ENCODE measurements at places on chromosomes 1 and 21.
A peak's percentile ranks its signal among the peaks of the same experiment; 100 is the strongest.

DNA sequence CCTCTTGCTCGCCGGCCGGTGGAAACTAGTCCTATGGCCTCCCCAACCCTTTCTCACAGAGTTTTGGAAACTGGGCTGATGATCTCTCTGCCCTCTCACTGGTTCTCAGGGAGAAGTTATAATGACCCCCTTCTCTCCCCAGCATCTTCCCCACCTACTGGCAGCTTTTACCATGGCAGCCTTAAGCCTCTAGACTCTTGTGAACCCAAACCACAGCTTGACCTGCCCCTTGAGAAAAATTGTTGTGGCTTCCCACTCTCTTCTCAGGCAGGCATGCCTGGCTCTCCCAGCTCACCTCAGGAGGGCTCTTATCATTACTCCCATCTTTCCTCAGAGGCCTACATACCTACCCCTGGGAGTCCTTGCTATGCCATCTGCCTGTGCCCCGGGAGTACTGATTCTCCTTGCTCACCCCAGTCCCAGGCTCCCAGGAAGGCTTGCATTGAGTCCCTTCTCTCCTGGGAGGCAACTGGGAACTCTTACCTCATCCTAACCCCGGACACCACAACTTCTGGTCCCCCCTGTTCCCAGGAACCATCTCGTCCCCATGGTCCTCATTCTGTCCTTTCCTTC is 1.6 kb downstream of the NSUN4 start:
- no peak for DNase-seq

- no peak for DNase-seq
Measured at GRCh38 chr21:38159355-38159754, 97.4 kb upstream of the KCNJ15 start.

- DNase-seq: peak; percentile 27
Measured at GRCh38 chr1:248243204-248243603, 12.0 kb downstream of the OR2M4 start.

DNA sequence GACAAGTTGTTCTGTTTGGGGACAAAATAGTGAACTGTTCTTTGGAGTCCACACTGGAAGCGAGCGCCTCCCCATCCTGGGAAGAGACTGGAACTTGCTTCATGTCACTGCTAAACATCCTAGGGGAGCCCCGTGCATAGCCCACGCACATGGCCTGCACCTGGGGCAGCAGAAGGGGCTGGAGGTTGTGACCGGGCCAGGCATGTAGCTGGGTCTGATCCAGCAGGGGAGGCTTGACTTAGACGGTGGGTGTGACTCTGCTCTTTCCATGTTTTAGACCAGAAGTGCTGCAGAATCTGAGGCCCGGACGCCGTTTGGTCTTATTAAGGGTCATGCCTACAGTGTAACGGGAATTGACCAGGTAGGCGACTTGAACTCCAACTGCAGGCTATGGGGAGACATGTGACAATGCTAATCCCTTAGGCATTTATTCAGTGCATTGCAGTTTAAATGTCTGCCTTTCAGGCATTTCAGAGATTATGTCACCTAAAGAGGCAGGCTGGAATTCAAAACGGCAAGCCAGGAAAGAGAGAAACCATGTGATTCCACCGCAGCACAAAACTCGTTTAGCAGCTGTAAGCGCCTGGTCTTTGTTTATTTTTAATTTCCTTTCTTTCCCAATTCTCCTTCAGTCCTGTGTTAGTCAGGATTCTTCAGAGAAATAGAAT is 21.8 kb downstream of the CAPN9 start:
- DNase-seq: no peak

- no peak for DNase-seq
Measured at GRCh38 chr1:46188295-46189030, 9.8 kb downstream of the POMGNT1 start.

- DNase-seq: no peak
Measured at GRCh38 chr1:164707868-164708331, 148.9 kb downstream of the PBX1 start.

DNA sequence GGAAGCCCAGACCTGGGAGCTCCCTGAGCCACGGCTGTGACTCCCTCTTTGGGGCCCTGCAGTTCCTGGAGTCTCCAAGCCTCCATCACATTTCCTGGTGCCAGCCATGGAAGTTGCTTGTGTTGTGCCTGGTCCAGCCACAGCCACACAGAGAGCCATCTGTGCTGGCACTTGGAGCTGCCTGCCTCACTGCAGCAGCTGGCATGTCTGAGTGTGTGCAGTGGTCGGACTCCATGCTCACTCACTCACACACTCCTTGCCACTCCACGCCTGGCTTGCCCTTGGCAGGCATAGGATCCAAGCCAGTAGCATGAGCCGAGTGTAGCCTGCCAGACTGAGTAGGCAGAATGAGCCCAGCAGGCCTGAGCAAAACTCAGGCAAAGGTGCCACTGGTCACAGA is 516.3 kb upstream of the BEND5 start:
- no peak for DNase-seq

DNA sequence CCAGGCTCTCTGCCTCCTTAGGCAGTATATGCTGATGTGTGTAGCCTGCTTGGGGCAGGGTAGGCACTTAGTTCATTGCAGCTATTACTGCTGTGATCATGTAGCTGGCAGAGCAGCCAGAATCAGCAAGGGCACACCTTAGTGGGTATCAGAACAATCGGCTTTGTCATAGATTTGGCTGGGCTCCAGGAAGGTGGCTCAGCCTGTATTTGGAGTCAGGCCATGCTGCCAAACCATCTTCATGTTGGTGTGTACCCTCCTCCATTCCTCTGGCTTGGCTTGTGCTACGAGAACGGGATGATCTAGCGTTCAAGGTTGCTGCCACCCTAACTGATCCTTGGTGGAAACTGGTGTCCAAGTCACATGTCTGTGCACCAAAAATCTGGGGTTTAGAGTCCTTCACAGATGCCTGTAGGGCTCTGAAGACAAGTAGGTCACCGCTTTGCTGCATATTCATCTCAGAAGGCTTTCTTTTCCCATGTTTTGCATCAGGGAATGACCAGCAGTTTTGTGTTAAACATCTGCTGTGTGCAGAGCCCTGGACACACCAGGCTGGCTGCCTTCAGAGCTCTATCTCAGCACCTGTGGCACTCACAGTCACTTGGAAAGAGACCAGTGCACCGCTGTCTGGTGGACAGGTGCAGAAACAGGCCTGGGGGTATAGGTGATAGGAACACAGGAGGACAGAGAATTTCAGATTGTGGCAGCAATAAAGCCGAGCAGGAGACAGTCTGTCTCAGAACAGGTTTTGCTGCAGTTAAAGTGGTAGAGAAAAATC is 23.7 kb downstream of the VANGL1 start:
- no peak for DNase-seq

- no peak for DNase-seq
Measured at GRCh38 chr1:112504661-112505399, 3.9 kb upstream of the WNT2B start.
